ENCODE measurements at places on chromosomes 12 and 14. TPM values are rescaled to one million over a fixed set of nuclear protein-coding genes. Genes with fewer than 3 reads are reported as not detected.
A peak's percentile ranks its signal among the peaks of the same experiment; 100 is the strongest.

Gene UBE2N
- 183 TPM for total RNA-seq

Gene NELL2
- 45.8 TPM for total RNA-seq

DNA sequence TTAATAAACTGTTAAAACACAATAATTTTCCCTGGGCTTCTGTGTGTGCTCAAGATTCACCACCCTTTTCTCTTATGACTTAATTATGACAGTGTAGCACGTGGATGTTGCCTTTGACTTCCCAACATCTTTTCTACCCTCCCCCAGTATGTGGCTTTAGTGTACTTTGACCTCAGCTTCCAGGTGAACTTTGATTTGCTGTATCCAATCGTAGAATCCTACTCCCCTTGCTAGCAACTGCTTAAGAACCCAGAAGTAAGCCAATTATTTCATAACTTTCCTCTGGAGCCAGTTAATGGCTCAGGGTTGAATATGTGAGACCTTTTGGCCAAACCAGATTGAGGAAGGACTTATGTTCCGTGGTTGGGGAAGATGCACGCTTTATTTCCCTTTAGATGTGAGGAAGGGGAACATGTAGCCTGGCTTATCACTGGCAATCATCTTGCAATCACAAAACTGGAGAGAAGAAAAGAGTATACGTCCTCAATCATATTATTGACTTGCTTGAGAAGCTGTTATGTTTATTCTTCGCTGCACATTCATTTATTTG lies 259.6 kb upstream of the ATP2B1 start:
- no peak overlapping the region for H3K4me3 ChIP-seq
- DNase-seq, result no peak
- peaks cover 25% of the 10 kb centered on the region for H3K4me1 ChIP-seq

DNA sequence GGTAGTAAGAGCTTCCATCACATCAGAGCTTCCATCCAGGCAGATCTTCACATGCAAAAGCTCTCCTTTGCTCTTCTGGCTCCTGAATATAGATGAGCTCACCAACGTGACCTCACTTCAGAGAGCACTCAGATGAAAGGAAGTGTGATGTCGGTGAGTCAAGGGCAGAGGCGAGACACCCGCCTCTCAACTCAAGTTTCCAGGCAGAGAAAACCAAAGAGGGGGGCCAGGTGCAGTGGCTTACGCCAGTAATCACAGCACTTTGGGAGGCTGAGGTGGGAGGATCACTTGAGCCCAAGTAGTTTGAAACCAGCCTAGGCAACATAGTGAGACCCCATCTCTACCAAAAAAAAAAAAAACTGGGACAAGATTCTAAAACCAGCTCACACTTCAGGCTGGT lies 126.9 kb downstream of the DUSP6 start:
- H3K27ac ChIP-seq, result no peak overlapping the region
- no peak for DNase-seq

DNA sequence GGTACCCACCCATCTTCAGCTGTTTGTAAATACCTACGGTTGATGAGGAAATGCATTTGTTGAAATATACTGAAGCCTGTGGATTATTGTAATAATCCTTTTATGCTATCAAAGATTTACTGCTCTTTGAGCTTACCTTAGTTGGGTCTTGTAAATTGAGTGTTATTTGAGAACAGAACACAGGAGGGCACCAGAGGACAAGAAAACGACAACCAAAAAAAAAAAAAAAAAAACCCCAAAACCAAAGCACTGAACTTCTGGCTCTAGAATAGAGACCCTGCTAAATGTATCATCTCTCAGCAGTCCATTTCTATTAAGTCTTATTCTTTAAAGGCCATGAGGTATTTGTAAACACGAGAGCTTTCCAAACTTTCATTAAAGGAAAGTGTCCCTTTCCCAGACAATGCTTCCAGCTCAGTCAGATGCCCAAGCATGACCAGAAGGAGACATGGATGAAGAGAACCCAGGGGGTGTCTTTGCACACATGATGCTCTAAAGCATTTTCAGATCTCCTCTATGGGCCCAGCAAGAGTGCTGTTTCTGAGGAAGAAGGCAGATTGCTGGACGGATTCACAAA lies 763.9 kb downstream of the NRXN3 start:
- no peaks in the 10 kb centered on the region for H3K36me3 ChIP-seq
- no peak for DNase-seq
- peaks cover 15% of the 10 kb centered on the region for H3K4me1 ChIP-seq
- no peaks in the 10 kb centered on the region for H3K27me3 ChIP-seq

GRCh38 chr12:64625243-64626077 lies 15.2 kb downstream of the RASSF3 start:
- no peak for DNase-seq
- peak overlapping the region; percentile 98 for H3K27ac ChIP-seq
- peaks cover 2% of the 10 kb centered on the region for H3K36me3 ChIP-seq

DNA sequence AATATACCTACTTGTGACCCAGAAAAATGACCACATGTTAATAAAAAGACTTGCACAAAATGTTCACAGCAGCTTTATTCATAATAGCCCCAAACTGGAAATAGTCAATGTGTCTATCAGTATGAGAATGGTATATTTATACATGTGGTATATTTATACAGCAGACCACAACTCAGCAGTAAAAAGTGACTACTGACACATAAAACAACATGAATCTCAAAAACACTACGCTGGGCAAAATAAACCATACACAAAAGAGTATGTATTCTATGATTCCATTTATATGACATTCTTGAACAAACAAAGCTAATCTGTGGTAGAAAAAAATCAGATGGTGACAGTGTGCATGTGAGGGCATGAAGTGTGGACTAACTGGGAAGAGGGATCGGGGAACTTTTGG lies 35.1 kb downstream of the ARF6 start:
- no peak for DNase-seq
- H3K36me3 ChIP-seq, result no peaks in the 10 kb centered on the region
- H3K27me3 ChIP-seq, result no peaks in the 10 kb centered on the region
- no peak overlapping the region for H3K27ac ChIP-seq
- H3K4me3 ChIP-seq, result no peak overlapping the region

DNA sequence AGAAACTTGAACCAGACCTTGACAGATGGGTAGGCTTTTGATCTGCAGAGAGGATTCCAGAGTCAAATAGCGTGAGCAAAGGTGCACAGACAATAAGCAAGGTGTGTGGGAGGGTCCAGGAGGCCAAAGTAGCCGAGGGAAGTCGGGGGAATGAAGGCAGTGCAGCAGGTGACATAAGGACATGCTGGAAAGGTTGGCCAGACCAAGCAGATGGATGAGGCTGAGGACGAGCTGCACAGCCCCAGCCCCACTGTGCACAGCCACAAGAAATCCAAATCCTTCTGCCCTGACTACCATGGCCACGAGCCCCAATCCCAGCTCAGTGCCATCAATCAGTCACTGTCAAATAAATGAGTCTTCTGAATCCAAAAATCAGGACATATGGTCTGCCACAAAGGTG lies 5.4 kb downstream of the TTC7B start:
- no peaks in the 10 kb centered on the region for H3K36me3 ChIP-seq
- peaks cover 6% of the 10 kb centered on the region for H3K4me1 ChIP-seq
- H3K4me3 ChIP-seq, result no peak overlapping the region
- H3K27ac ChIP-seq, result no peak overlapping the region
- H3K27me3 ChIP-seq, result peaks cover 9% of the 10 kb centered on the region

GRCh38 chr12:103578926-103579325 lies 8.1 kb upstream of the STAB2 start:
- no peak overlapping the region for H3K27ac ChIP-seq
- H3K27me3 ChIP-seq, result peaks cover 6% of the 10 kb centered on the region
- H3K4me3 ChIP-seq, result no peak overlapping the region
- H3K4me1 ChIP-seq, result peaks cover 18% of the 10 kb centered on the region
- DNase-seq, result no peak

GRCh38 chr12:64882687-64883086 lies 58.2 kb downstream of the TBC1D30 start:
- no peak overlapping the region for H3K4me3 ChIP-seq
- DNase-seq, result no peak
- H3K4me1 ChIP-seq, result peaks cover 6% of the 10 kb centered on the region
- peaks cover 26% of the 10 kb centered on the region for H3K27me3 ChIP-seq
- no peak overlapping the region for H3K27ac ChIP-seq

GRCh38 chr14:58871573-58871972 lies 233.8 kb downstream of the DACT1 start:
- DNase-seq, result no peak
- no peaks in the 10 kb centered on the region for H3K4me1 ChIP-seq
- H3K27ac ChIP-seq, result no peak overlapping the region
- H3K36me3 ChIP-seq, result no peaks in the 10 kb centered on the region

- H3K4me3 ChIP-seq, result no peak overlapping the region
- no peak for DNase-seq
- no peaks in the 10 kb centered on the region for H3K4me1 ChIP-seq
- no peak overlapping the region for H3K27ac ChIP-seq
- no peaks in the 10 kb centered on the region for H3K36me3 ChIP-seq
Observed at GRCh38 chr14:51073731-51074130, 21.2 kb downstream of the TRIM9 start.

Gene WIF1
- total RNA-seq, result 1.8 TPM

GRCh38 chr14:96911499-96912149 lies 114.4 kb downstream of the VRK1 start:
- H3K4me3 ChIP-seq, result no peak overlapping the region
- H3K4me1 ChIP-seq, result no peaks in the 10 kb centered on the region
- H3K27ac ChIP-seq, result no peak overlapping the region
- no peak for DNase-seq
- H3K27me3 ChIP-seq, result peaks cover 2% of the 10 kb centered on the region
- H3K36me3 ChIP-seq, result peaks cover 23% of the 10 kb centered on the region

- no peak for DNase-seq
- no peaks in the 10 kb centered on the region for H3K27me3 ChIP-seq
- no peak overlapping the region for H3K27ac ChIP-seq
- H3K4me3 ChIP-seq, result no peak overlapping the region
- H3K4me1 ChIP-seq, result peaks cover 29% of the 10 kb centered on the region
Observed at GRCh38 chr14:36822685-36823084, 161.0 kb downstream of the PAX9 start.

Gene INSM2
- total RNA-seq, result not detected

Gene RAB2B
- 33.3 TPM for total RNA-seq

GRCh38 chr12:18355429-18355828 lies 94.1 kb downstream of the PIK3C2G start:
- DNase-seq, result no peak
- no peaks in the 10 kb centered on the region for H3K36me3 ChIP-seq
- no peak overlapping the region for H3K4me3 ChIP-seq
- H3K27ac ChIP-seq, result no peak overlapping the region

GRCh38 chr14:99393059-99393655 lies 87.5 kb downstream of the SETD3 start:
- H3K27ac ChIP-seq, result peak overlapping the region; percentile 92
- peaks cover 11% of the 10 kb centered on the region for H3K36me3 ChIP-seq
- H3K27me3 ChIP-seq, result no peaks in the 10 kb centered on the region

Gene SERPINA12
- not detected for total RNA-seq

GRCh38 chr14:21092273-21093011 lies 6.0 kb downstream of the ZNF219 start:
- no peaks in the 10 kb centered on the region for H3K27me3 ChIP-seq
- H3K36me3 ChIP-seq, result peaks cover 43% of the 10 kb centered on the region
- H3K27ac ChIP-seq, result peak overlapping the region; percentile 94

GRCh38 chr14:22748206-22748605 lies 18.3 kb upstream of the OXA1L start:
- no peaks in the 10 kb centered on the region for H3K36me3 ChIP-seq
- no peak overlapping the region for H3K4me3 ChIP-seq
- DNase-seq, result no peak
- peaks cover 14% of the 10 kb centered on the region for H3K4me1 ChIP-seq
- H3K27ac ChIP-seq, result 0 out of 2 replicates have a peak overlapping the region, but pooled peaks have one; percentile 1

GRCh38 chr14:52907949-52908348 lies 42.9 kb downstream of the FERMT2 start:
- H3K27me3 ChIP-seq, result no peaks in the 10 kb centered on the region
- H3K27ac ChIP-seq, result no peak overlapping the region
- H3K36me3 ChIP-seq, result peaks cover 5% of the 10 kb centered on the region
- DNase-seq, result no peak
- H3K4me1 ChIP-seq, result peaks cover 21% of the 10 kb centered on the region

DNA sequence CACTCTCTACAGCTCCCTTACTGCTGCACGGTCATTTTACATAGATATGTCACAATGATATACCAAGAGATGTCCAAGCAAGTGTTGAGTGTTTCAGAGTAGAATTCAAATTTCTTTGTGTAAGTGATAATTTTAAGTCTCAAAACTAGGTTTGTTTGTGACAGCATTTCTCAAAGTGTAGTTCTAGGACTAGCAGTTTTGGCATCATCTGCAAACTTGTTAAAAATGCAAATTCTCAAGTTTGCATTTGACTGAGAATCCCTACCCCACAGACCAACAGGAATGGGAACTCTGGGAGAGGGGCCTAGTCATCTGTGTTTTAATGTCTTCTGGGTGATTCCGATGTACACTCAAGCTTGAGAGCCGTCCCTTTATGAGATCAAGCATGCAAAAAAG lies 97.6 kb downstream of the HELB start:
- H3K4me3 ChIP-seq, result no peak overlapping the region
- no peak for DNase-seq
- H3K27me3 ChIP-seq, result no peaks in the 10 kb centered on the region
- H3K27ac ChIP-seq, result no peak overlapping the region

Data from WTC11 (cell line).